Fibroblast of villous mesenchyme (primary cell): ENCODE measurements at places on chromosomes 7 and 10. TPM values are rescaled to one million over a fixed set of nuclear protein-coding genes. Genes with fewer than 3 reads are reported as not detected.

Gene ZNF365
- 6.1 and 8.2 TPM in 2 replicates for total RNA-seq

Gene ZNF488
- total RNA-seq: under 0.01 TPM in 1 of 2 replicates, not detected in the other

Gene CEP55
- total RNA-seq: 20.0 and 35.0 TPM in 2 replicates

Gene OR6V1
- total RNA-seq: not detected in 2 replicates

Gene CTAGE8
- total RNA-seq: 0.43 TPM in 1 of 2 replicates, not detected in the other

Gene DIP2C
- 18.7 and 19.9 TPM in 2 replicates for total RNA-seq

Gene EVX1
- total RNA-seq: not detected in 2 replicates

- DNase-seq: no peak
These were observed 1.2 kb upstream of the EVX1 start for GRCh38 chr7:27241189-27242056.

DNA sequence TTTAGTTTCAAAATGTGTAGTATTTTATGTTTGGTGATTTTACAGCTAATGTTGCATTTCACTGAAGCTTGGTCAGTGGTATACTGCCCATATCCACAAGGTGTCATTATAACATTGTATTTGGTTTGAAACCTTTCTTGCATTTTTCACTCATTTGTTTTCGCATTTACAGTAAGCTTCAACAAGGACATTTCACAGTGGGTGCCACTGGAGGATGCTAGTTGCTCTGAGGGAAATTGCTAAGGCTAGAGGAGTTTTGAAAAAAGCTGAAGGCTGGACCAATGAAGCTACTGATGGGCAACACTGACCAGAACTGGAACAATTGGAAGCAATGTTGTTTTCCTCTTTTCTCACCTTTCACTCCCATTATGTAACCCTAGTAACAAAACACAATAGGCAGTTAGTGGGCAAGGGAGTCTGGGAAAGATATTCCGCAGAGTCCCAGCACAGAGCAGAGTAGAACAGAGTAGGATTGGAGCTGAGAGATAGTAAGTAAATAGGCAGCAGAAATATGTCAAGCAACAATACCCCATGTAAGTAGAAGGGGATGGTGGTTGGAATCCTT is 23.6 kb upstream of the SRI start:
- peak; percentile 52 for DNase-seq

DNA sequence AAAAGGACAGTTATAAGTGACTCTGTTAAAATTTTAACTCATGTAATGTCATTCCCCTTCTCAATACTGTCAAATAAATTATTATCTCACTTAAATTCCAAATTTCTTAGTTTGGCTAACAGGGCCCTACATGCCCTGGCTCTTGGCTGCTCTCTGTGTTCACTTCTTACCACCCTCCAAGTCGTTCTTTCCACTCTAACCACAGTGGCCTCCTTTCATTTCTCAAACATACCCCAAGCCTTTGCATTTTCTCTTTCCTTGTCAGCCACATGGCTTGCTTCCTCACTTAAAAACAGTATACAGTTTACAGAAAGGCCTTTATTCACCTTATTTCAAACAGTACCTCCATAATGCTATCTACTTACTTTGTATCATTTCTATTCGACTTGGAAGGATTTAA is 737.1 kb upstream of the ZWINT start:
- no peak for DNase-seq

DNA sequence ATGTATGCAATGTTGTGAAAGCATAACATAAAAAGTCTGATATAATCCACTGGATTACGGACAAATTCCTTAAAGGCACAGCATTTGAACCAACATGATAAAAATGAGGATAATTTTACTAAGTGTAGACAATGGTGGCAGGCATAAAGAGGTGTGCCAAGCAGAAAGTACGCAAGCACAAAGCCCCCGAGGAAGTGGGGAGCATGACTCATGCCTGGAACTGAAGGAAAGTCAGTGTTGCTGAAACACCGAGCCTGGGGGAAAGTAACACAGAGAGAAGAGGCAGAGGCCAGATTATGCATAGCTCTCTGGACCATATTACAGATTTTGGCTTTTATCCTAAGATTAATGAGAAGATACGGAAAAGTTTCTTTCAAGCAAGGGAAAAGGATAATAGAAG is 490.0 kb upstream of the PHF14 start:
- DNase-seq: no peak

DNA sequence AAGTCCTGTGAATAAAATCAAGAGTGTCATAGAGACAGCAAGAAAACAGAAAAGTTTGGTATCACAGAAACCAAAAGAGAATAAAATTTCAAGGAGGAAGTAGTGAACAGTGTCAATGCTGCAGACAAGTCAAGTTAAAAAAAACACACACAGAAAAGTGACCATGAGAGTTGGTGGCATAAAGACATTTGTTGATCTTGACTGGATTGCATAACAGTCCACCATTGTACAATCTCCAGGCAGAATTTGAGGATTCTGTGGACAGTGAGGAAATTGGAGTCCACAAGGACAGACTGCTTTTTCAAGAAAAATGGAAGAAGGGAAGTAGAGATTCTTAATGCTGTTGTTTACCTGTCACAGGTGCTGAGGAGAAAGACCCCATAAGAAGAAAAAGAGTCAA is 412.5 kb downstream of the PLXDC2 start:
- DNase-seq: no peak

- no peak for DNase-seq
These were observed 245.3 kb downstream of the NSUN6 start for GRCh38 chr10:18406136-18406535.

GRCh38 chr7:91233212-91233611 is 31.0 kb upstream of the FZD1 start:
- DNase-seq: no peak

DNA sequence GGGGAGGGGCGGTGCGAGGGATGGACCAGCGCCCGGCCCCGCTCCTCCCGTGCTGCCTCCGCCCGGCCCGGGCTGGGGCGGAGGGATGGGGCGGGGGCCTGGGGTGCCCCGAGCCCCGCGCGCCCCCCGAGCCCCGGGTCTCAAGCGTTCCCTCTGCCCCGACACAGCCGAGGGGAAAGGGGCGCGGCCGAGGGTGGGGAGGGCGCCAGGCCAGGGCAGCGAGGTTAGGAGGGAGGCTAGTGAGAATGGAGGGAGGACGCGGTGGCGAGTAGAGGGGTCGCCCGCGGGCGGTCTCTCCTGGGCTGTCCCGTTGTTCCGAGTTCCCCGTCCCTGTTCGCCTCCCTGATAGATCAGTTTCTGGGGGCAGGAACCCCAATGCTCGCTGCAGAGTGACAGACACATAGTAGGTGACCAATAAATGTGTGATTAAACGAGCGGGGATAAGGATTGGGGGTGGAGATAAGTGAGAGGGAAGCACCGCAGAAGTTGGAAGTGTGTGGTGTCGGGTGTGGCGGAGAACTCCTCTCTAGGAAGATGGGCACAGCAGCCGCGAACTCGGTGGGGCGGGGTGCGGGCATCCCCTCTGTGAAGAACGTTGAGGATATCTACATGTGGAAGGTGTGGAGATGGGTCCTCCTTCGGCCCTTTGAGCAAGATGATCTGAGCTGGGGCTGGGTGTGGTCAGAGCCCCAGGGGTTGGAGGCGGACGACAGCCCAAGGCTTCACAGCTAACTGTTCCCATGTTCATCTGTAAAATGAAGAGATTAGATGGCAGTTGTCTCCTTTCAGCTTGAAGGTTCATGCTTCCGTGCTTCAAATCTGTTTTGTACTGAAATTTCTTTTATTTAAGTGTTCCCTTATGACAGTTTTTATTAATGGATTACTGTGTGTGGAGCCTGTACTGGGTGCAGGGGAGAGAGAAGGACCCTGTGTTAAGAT is 580 bp downstream of the ZNF775 start:
- no peak for DNase-seq

GRCh38 chr10:117413928-117414618 is 38.8 kb upstream of the PDZD8 start:
- DNase-seq: no peak

GRCh38 chr10:61130366-61130765 is 186.4 kb upstream of the RHOBTB1 start:
- DNase-seq: peak; percentile 21

- DNase-seq: no peak
These were observed 498.0 kb upstream of the ZMIZ1 start for GRCh38 chr10:78570633-78571235.

GRCh38 chr10:86068231-86069054 is 298.2 kb downstream of the GRID1 start:
- DNase-seq: no peak

- peak; percentile 95 for DNase-seq
These were observed 679.3 kb upstream of the IGFBP3 start for GRCh38 chr7:46600340-46600739.

- peak; percentile 51 for DNase-seq
These were observed 191.9 kb downstream of the SFMBT2 start for GRCh38 chr10:7218968-7219367.

DNA sequence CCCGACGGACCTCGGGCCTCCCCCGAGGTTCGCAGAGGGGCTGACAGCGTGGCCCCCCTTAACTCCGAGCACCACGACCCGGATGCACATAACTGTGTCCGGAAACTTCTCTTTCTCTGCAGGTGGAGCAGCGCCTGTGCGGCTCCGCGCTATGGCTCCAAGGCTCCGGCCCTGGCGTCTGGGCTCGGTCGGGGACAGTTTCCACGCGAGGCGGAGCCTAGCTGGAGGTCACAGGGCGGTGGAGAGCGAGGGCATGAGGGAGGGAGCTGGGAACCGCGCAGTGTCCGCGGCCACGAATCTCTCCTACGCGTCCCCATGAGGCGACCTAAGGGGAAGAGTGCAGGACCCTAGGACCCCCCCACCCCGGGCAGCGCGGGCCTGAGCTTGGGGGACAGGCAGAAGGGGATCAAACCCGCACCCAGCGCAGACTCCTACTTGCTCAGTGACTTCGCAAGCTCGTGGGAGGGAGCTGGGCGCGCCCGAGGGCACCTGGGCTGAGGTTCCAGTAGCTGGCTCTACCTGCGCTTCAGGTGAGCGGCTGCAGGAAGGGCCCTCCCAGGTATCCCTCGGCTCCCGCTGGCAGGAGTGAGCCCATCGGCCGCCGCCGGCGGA is 8.6 kb upstream of the MNX1 start:
- DNase-seq: no peak
